ENCODE measurements at places on chromosomes 13 and 19. TPM values are rescaled to one million over a fixed set of nuclear protein-coding genes. Genes with fewer than 3 reads are reported as not detected.

The EFNB2 gene
- 23.4 TPM for total RNA-seq

The WDR88 gene
- total RNA-seq, result not detected

The ZNF729 gene
- total RNA-seq, result not detected

The GFY gene
- not detected for total RNA-seq
